ENCODE measurements at places on chromosomes 2 and 18. TPM values are rescaled to one million over a fixed set of nuclear protein-coding genes. Genes with fewer than 3 reads are reported as not detected.

ZFP36L2 gene
- 35.1 TPM for total RNA-seq

SERPINB12 gene
- not detected for total RNA-seq

CFC1 gene
- total RNA-seq: 0.11 TPM

SSB gene
- 116 TPM for total RNA-seq

DARS1 gene
- 52.2 TPM for total RNA-seq

All from A549 treated with AZD2906 at 1 μM for 4 hours (cell line).